ENCODE measurements at places on chromosomes 2 and 18.

DNA sequence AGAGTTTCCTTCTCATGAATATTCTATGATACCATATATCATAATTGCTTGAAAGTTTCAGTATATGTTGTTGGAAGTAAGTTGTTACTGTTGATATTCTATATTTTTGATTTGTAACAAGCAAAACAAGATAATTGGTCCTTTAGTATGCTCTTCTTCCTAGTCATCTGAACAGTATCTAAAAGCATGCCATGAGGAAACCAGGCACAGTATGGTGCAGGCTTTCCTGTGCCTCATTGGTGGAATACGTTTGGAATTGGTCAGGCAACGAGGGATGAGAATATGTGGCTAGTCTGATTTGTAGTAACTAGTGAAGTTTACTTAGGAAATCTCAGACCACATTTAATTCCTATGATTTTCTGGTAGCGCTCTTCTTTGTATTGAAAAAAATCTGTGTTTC lies 22.8 kb downstream of the ASXL3 start:
- DNase-seq = no peak

GRCh38 chr2:105455488-105456003 lies 56.7 kb upstream of the FHL2 start:
- no peak for DNase-seq

DNA sequence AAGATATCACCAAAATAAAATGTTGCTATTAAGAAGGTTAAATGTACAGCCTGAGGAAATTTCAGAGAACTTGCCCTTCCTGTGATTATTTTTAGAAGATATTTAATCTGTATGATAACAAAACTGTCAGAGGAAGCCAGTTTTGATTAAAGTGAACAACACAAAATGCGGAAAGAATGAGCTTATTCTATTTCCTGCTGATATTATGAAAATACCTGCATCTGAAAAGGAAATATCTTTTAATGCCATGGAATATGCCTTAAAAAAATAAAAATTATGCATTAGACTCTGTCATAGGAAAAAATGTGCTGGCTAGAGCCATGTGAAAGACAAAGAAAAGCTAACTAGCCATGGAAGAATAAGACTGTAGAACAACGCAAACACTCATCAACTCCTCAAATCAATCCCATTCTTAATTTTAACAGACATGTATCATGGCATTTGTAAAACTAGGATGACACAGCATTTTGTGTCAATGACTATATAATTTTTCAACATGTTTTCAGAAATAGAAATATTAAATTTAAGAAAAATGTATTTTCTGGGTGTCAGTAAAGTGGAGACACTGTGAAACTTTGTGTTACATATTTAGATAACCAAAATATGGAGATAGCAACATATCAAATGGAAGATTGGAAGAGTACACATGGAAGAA lies 1768.2 kb downstream of the SUCLG1 start:
- DNase-seq = no peak

DNA sequence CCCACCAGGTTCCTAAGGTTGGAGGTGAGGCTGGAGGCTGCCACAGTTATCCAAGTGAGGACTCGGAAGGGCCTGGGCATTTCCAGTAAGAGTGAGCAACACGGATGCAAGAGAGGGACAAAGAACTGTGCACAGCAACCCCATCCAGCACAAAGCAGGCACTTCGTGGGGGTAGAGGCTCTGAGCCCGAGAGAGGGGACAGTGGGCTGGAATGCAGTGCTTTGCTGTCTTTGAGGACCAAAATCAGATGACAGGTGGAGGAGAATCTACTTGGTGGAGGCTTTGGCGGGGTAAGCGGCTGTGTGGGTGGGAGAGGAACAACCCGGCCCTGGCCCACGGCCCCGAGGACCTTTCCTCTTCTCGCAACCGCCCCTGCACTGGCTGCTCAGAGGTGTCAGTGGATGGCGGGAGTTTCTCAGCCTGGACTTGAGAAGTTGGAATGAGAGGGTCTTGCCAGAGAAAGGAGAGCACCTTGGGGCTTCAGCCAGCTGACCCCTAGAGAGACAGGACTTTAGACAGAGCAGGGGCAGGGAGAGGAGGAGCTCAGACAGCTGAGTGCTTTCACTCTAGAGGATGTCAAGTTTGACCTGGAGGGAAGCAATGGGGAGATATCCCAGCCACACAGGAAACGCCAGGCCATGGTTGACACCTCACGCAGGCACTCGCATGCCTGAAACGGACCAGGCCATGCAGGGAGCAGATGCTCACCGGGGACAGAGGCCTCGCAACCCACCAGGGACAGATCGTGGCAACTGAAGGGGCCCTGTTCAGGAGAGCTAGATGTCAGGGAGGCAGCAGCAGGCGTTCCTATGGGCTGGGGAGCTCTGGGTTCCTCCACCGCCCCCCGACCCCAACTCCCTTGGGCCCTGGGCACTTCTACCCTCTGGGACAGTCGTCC lies 11.6 kb downstream of the RAMP1 start:
- no peak for DNase-seq

- DNase-seq = no peak
Observed at GRCh38 chr2:113124181-113124961, 3.0 kb upstream of the IL1RN start.

DNA sequence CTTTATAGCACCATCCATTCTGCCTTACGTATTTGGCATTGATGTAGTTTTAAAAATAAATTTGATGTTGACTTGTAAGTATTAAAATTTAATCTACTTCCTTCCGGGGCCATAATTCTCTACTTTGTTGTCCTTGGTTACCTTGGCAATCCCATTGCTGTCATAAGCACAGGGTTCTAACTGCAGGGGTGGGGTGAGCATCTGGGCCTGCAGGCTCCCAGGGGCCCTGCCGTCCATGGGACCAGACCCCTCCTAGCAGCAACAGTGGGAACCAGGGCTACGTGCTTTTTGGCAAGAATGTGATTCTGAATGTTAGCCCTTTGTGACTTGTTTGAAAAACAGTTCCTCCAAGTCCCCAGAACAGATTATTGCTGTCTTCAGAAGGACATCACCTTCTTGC lies 4.9 kb downstream of the ASAP2 start:
- DNase-seq = no peak
